ENCODE measurements at places on chromosomes 12 and 14. TPM values are rescaled to one million over a fixed set of nuclear protein-coding genes. Genes with fewer than 3 reads are reported as not detected.
A peak's percentile ranks its signal among the peaks of the same experiment; 100 is the strongest.

DNA sequence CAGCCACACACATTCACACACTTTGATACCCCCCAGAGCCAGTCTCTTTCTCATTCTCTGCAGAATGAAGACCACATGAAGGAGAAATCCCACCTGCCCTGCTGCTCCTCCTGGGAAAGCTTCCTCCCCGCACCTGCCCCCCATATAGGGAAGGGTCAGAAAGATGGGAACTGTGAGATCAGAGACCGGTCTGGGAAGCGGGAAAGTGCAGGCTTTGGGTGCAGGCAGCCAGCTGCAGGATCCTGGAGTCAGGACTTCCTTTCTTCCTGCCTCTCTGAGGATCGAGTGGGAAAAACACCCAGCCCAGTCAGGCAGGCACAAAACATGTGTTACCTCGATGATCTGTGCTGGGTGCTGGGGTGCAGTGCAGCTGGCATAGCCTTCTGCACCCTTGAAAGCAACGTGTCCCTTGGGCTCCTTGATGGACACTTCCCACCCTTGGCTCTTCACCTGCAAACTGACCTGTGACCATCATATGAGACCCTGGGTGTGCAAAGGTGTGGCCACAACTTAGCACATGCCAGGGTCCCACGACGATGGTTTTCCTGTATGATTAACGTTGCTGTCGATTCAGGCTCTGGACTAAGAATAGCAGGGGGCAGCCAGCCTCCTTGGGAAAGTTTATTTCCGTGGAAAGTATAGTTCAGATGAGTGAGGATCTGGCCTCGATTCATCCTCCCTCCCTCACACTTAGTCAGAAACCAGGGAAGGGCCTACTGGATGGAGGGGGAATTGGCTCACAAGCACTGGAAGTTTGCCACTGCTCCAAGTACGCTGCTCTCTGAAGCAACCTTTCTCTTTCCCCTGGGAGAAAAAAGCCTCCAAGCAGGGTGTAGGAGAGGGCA lies 105.4 kb upstream of the MED13L start:
- peak; percentile 80 for DNase-seq

DNA sequence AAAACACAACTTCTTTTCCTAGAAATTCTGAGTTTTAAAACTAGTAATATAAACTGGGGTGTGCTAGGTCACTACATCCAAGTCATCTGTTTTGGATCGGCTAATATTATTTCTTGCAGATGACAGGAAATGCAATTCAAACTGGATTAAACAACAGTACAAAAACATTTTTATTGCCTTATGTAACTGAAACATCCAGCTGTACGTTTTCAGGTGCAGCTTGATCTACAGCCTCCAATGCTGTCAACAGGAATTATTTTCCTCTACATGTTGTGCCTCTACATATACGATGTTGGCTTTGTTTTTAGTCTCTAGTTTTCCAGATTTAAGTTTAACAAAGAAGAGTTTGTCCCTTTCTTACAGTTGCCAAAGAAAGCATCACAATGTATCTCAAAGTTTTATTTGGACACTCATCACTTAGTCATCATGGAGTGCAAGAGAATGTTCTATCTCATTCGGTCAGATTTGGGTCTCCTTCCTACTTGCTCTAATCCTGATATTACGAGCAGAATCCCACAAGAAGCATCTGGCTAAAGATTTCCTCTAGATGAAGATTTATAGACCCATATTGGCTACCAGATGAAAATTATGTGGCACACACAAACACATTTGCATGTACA lies 326.7 kb downstream of the SLC6A15 start:
- no peak for DNase-seq

- DNase-seq = no peak
These were observed 38.3 kb downstream of the PRMT8 start for GRCh38 chr12:3529281-3529680.

DNA sequence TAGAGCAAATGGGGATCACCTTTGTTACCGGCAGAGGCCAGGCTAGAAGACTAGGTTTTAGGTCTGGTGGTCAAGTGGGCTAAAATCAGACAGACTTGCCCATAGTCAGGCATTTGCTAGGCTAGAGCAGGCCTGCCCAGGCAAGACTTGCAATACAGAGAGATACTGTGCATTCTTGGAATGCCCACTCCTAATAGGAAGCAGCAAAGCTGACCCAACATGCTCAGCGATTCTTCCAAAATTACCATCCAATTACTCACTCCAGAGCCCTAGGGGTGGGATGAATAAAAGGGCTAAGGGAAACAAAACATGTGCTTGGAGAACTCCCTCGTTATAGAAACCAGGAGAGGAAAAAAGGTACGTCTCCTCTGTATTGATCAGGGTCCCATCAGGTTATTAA lies 187.8 kb upstream of the AMIGO2 start:
- no peak for DNase-seq

DNA sequence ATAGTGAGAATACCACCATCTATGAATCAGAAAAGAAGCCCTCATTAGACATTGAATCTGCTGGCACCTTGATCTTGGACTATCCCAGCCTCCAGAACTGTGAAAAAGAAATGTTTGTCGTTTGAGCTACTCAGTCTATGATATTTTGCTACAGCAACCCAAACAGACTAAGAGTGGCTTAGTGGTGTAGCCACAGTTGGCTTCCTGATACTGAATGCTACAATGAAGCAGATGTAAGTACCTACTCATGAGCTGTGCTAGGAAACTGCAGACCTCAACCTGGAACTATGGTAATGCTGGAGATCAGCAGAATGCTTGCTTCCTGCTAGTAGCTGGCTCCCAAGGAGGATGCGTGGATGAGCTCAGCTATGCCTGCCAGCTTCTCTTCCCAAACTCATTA lies 268.6 kb upstream of the CRY1 start:
- DNase-seq = no peak

- no peak for DNase-seq
These were observed 64.7 kb downstream of the TMCC3 start for GRCh38 chr12:94585626-94586025.

DNA sequence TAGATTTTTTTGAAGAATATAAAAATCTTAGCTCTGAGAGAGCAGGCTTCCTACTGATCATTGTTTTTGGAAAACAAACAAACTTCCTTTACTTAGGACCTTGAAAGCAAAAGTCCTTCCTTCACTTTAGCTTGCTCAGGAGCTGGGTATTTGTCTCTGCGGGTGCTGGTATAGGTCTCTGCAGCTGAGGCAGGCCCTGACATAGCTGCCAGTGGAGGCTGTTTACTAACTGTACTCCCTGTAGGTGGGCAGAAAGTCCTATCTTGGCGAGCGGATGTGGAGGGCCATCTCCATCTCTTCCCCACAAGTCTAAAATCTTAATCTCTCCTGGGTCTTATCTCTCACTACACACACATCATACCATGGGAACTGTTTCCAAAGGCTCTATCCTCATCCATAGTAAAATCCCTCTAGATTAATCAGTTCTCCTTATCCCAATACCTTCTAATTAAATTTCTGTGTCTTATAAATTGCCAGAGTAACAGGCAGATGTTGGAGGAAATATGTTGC lies 4.1 kb upstream of the MIA2 start:
- DNase-seq = no peak

GRCh38 chr14:62957562-62957961 lies 87.7 kb downstream of the KCNH5 start:
- DNase-seq = no peak

DNA sequence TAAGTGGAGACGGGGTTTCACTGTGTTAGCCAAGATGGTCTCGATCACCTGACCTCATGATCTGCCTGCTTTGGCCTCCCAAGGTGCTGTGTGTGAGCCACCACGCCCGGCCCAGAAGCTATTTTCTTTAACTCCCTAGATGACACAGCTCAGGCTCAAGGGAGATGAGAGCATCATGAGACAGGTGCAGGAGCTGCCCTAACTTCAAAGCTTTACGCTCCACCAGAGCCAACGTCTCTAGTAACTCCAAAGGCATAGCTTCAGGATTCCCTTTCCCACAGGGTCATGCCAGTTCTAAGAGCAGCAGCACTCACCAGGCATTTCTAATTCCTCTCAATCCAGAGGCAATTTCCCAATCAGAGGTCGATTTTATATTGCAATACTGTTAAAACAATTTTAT lies 21.0 kb downstream of the NDUFA12 start:
- DNase-seq = no peak

DNA sequence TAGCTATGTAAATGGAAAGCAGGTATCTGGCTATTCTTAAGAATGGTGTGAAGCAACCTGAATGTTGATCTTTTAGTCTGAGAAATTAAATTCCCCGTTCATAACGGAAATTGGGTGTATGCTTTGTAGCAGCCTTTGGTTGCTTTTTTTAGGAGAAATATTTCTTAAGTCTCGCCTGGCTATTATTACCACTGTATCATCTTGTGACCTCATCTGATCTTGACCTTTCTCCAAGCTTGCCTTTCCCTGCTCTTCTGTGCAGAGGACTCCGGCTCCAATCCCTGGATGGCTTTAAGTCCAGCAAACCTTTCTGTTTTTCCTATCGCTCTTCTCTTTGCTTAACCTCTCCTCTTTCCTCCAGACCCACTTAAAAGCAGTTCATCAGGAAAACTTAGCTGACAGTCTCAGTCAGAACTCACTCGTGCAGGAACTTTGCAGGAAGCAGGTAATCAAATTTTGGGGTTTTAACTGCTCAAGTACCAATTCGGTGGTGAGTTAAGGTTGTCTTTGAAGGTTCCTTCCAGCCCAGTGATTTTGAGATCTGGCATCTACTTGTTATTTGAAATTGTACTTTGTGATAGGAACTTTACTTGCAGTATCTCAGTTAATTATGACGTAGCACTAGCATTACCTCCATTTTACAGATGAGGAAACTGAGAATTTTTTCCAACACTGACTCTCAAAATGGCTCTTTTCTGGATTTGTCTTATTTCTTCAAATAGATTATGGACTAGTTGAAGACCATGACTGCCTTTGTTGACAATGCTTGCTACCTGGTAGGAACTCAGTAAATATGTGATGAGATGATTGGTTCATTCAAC lies 14.1 kb downstream of the PPFIBP1 start:
- DNase-seq = no peak

DNA sequence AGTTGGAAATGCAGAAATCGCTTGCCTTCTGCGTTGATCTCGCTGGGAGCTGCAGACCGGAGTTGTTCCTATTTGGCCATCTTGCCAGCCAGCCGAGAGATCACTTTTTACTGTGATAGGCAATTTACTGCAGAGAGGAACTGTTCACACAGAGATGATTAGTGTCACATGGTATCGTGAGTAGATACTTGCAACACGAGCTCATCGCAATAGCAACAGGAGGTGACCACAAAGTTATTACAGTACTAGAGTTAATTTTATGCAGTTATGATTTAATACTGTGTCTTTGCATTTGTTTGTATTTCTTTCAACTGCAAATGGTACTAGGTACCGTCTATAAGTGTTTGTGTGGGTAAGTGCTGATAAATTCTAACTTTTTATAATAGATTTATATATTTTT lies 27.8 kb downstream of the NOPCHAP1 start:
- no peak for DNase-seq

GRCh38 chr12:20101046-20101445 lies 267.3 kb upstream of the PDE3A start:
- no peak for DNase-seq

- no peak for DNase-seq
These were observed 3.7 kb downstream of the RNASE9 start for GRCh38 chr14:20557212-20557542.

DNA sequence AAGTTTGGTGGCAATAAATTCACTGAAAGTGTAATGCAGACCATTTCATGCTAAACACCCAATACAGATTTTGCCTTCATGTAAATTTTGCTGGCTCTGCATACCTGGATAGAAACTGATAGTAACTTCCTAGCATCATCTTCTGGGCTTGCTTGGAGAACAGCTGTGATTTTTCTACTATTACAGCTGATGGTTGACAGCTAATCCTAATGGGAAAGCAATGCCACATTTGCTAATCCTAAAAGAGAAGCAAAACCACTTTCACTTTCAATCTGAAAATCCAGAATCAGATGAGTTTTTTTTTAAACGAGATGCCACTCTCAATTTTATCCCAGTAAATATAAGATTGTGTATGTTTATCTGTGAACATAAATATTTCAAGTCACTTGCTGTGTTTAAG lies 1035.9 kb downstream of the TRHDE start:
- DNase-seq = no peak

DNA sequence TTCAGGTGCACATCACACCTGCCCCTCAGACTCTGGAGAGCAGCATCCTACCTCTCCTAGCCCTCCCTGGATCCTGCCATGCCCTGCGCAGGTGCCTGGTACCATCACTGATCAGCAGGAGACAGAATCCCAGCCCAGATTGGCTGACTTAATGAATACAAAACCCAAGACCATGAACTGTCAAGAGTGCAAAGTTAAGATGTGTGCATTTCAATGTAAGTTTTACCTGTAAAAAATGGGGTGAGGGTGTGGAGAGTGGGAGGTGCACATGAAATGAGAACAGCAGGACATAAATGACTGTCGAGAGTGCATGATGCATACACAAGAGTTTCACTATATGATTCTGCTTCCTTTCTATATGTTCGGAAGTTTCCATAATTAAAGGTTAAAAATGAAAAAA lies 57.9 kb upstream of the GPR68 start:
- DNase-seq = no peak

DNA sequence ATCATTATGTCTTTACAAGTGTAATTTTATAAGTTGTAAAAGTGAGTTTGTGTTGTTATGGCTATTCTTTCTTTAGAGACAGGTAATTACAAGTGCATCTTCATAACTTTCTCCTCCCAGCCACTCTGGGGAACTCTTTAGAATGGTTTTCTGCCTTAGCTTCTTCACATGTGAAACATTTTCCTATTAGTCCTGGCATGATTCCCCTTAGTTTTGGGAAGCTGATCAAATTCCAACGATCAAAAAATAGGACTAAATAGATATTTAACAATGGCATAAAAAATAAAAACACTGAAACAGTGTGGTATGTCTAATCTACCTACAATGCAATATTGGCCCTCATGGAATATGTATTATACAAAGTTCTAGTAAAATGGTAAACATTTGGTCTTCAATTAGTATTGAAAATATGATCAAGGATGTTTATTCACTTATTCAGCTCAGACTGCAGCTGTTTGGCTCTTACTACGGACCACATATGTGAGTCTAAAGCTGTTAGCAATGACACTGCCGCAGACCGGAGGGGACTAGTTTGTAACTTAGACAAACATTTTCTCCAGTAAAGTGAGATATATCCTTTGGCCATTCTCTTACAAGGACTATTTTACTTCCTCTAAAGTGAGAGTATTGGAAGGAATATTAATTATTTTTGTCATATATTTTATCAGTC lies 890.8 kb upstream of the USP15 start:
- DNase-seq = no peak

GRCh38 chr12:104226672-104227071 lies 11.1 kb downstream of the TXNRD1 start:
- no peak for DNase-seq

The MYF6 gene
- not detected for total RNA-seq

The TMEM30B gene
- total RNA-seq = 6.7 TPM

The KLRC2 gene
- not detected for total RNA-seq

The SELPLG gene
- total RNA-seq = 8.4 TPM

The PIWIL1 gene
- 1.3 TPM for total RNA-seq

The DRAM1 gene
- total RNA-seq = 9.3 TPM

The PLEK2 gene
- not detected for total RNA-seq

The CLEC9A gene
- total RNA-seq = not detected

The CDCA3 gene
- 0.95 TPM for total RNA-seq

The ACSS3 gene
- total RNA-seq = 43.7 TPM

The ESPL1 gene
- 0.11 TPM for total RNA-seq
